Activated CD8-positive, alpha-beta memory T cell treated with anti-CD3 and anti-CD28 coated beads for 48 hours (primary cell): ENCODE measurements at places on chromosomes 16 and 17.

DNA sequence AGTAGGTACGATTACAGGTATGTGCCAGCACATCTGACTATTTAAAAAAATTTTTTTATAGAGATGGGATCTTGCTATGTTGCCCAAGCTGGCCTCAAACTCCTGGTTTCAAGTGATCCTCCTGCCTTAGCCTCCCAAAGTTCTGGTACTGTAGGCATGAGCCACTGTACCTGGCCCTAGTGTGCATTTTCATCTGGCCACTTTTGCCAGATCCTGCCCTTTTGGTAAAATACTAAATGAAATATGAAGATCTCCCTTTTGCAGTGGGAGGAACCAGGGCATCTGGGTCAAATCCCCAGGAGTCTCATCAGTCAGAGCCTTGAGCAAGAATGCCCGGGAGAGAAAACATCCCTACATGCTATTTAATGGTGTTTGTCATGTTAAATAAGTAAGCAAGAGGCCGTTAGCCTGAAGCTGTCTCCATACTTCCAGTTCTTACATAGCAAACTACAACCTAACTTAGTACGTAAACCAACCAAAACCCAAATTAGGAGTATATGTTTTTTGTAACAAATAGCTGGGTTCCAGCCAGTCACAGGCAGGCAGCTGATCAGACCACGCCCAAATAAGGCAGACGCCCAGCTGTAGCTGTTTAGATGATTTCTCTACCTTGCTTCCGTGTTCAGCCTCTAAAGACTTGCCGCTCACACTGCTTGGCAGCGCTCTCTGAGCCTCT, 46.5 kb upstream of the CLEC18A start:
- DNase-seq, result no peak

GRCh38 chr16:66406534-66407221, 20.4 kb upstream of the BEAN1 start:
- peak; percentile 97 for DNase-seq

- no peak for DNase-seq
Measured at GRCh38 chr16:71384073-71384724, 25.7 kb downstream of the CALB2 start.

DNA sequence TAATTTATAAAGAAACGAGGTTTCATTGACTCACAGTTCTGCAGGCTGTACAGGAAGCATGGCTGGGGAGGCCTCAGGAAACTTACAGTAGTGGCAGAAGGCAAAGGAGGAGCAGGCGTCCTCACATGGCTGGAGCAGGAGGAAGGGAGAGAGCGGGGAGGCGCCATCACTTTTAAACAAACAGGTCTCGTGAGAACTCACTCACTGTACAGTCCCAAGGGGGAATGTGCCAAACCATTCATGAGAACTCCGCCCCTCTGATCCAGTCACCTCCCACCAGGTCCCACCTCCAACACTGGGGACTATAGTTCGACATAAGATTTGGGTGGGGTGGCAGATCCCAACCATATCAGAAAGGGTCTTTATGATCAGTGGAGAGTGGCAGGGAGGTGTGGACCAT, 392.4 kb upstream of the TNRC6C start:
- no peak for DNase-seq

GRCh38 chr17:61345825-61346666, 53.6 kb upstream of the TBX2 start:
- DNase-seq, result no peak

DNA sequence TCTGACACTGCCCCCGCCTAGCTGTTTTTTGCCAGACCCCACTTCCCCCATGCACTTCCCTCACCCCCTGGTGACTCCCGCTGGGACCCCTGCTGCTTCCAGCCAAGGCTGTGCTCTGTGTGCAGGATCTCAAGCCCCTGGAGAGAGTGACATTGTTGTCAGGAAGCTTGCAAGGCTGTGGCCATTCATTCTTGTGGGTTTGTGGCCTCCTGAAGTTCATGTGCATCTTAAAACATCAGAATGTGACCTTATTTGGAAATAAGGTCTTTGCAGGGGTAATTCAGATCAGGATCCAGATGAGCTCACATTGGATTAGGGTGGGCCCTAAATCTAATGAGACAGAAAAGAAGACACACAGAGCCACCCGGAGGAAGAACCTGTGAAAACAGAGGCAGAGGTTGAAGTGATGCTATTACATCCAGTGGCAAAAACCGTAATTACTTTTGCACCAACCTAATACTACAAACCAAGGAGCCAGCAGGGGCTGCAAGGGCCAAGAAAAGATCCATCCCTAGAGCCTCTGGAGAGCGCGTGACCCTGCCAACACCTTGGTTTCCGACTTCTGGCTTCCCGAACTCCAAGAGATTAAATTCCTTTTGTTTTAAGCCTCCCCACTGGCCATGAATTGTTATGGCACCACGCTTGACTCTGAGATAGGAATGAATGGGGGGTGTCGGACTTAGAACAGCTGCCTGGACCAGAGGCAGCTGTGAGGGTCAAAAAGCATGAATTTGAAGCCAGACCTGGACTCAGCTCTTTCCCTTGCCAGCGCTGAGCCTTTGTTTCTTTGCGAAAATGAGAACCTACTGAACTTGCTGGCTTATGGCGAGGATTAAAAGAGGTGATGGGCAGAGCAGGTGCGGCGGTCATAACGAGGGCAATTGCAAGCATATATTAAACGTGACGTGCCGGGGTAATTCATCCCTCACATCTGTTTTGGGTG, 75.5 kb downstream of the BMERB1 start:
- DNase-seq, result no peak
